ENCODE measurements at places on chromosomes 12 and 14.
A peak's percentile ranks its signal among the peaks of the same experiment; 100 is the strongest.

- DNase-seq: no peak
These were observed 37.7 kb downstream of the SYNE2 start for GRCh38 chr14:63890553-63890952.

GRCh38 chr14:89325299-89325883, 91.6 kb downstream of the FOXN3 start:
- no peak for DNase-seq

GRCh38 chr12:89464974-89465592, 59.5 kb downstream of the GALNT4 start:
- no peak for DNase-seq

- DNase-seq: no peak
These were observed 64.9 kb downstream of the NDUFA12 start for GRCh38 chr12:94938583-94938982.

GRCh38 chr12:49673446-49674317, 33.5 kb downstream of the FMNL3 start:
- peak; percentile 95 for DNase-seq

GRCh38 chr14:52267501-52268278, at the start of gene PTGDR:
Gene PTGDR (plus strand): TSS chr14:52267698. CDS start chr14:52267815, 117 bp downstream.
- DNase-seq: peak; percentile 4

- DNase-seq: no peak
These were observed 1.5 kb upstream of the SLC25A47 start for GRCh38 chr14:100321473-100322137.

DNA sequence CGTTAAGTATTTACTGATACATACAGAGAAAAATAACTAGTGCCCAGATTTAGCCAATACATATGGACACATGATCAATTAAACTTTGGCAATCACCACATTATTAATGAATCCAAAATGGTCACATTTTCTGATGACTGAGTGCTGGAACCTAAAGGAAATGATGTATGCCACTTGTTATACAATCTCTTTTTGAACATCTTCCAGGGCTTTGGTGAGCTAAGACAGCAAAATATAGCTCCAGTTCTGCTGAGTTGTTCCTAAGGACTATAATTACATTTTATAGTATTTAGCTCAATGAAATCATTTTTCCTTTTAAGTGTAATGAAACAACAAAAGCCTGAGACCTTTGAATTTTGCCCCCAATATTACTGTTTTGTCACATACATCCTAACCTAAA, 329.1 kb upstream of the ATP2B1 start:
- DNase-seq: peak; percentile 20

- no peak for DNase-seq
These were observed 51.0 kb downstream of the SPTLC2 start for GRCh38 chr14:77565289-77565993.

DNA sequence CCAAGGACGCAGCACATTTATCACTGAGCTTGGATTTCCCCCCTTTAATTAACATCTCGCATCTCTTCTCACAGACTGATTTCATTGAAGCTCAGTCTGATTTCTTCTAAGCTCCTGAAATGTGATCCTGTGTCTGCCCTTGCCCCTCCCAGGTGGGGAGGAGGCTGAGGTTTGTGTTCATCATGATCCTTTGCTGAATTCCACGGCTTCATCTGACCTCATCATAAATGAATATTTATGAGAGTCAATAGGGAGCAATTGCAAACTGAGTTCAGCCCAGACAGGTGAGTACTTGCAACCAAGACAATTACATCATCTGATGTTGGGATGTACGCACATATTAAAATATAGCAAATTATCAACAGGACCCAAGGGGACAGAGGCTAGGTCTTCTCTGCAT, 72.4 kb downstream of the MAP1LC3B2 start:
- no peak for DNase-seq

- no peak for DNase-seq
These were observed 64.5 kb downstream of the SYT1 start for GRCh38 chr12:78929075-78929418.

DNA sequence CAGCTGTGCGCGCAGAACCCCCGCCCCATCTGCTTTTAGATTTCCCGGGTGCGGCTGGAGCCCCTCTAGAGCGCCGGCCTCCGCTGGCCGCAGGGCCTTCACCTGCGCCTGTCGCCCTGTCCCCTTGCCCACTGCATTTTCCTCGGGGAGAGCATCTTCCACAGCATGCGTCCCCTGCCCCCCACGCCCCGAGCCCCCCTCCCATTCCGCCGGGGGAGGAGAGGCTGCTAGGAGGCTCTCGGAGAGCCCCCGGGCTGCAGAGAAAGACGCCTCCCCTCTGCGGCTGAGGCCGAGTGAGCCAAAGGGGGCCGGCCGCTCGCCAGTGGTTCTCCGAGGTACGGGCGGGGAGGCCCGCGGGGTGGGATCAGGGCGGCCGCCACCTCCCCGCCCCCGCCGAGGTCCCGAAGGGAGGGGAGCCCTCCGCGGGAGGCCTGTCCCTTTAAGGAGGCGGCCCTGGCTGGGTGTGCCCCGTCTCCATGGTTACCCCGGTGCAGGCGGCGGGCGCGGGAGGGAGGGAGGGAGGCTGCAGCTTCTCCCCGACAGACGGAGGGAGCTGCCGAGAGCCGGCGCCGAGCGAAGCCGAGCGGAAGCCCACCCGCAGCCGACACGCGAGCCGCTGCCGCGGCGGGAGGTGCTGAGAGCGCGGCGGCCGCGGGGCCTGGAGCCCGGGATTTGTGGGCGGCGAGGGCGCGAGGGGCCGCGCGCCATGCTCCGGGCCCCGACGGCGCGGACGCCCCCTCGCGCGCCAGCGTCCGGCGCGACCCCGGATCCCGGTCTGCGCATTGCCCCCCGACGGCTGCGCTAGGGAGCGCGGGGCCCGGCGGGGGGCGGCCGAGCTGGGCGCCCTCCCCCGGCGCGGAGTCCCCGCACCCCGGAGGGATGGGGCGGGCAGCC, at the start of gene KCNH3:
KCNH3 (plus strand) TSS at position 521 of the 894 bp plus-strand sequence. CDS start 387 bp downstream, outside the sequence.
- DNase-seq: peak; percentile 45

DNA sequence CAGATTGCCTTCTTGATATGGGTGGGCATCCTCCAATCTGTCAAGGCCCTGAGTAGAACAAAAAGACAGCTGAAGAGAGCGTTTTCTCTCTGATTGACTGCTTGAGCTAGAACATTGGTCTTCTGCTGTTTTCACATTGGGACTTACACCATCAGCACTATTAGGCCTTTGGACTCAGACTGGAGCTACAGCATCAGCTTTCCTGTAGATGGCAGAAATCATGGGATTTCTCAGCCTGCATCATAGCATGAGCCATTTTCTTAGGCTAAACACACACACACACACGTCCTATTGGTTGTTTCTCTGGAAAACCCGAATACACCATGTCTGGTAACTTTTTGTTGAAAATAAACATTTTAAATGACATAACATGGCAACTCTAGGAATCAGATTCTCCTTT, 15.8 kb upstream of the PPM1A start:
- no peak for DNase-seq

DNA sequence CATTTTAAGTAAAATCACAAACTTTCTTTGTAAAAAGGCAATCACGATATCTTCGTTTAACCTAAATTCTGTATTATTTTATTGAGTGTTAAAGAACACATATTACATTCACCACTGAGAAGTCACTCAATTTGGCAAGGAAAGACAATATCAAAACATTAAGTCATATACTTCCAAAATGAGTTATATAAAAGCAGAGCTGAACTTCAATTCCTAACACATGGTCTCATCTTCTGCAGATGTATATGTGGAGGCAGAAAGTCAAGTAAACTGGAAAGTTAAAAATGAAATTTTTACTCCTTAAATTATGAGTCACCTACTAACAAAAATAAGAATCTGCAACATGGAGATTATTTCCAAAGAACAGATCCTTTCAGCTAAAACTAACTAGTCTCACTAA, 28.7 kb downstream of the BMAL2 start:
- no peak for DNase-seq

DNA sequence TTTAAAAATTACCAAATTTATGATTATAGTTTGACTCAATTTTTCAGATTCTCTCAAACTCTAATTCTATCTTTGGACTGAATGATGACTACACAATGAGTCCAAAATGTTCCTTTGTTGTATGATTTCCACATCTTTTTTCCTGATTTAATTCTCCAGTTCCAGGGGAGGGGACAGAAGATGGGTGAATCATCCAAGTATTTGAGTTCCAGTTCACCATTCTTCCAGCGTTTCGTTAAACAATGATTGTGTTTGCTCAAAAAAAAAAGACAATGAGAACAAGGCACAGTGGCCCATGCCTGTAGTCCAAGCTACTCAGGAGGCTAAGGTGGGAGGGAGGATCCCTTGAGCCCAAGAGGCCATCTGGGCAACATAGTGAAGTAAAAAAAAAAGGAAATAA, 23.8 kb downstream of the BAZ1A start:
- no peak for DNase-seq

- DNase-seq: no peak
These were observed 544.4 kb upstream of the TMEM132C start for GRCh38 chr12:127722611-127723010.

DNA sequence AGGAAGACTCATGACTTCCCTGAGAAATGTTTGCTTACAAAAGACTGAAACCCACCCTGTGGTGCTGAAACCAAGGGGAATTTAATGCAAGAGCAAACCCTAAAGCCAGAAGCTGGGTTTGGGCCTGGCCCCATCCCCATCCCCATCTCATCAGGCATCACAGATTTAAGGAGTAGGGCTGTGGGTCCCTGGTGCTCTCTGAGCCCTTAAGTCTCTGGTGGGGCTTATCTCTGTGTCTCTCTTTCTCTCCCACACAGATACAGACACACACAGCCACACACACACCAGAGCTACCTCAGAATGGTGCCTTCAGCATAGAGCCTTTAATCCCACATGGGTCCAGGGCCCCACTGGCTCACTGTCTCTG, 237.1 kb downstream of the SLC41A2 start:
- no peak for DNase-seq

DNA sequence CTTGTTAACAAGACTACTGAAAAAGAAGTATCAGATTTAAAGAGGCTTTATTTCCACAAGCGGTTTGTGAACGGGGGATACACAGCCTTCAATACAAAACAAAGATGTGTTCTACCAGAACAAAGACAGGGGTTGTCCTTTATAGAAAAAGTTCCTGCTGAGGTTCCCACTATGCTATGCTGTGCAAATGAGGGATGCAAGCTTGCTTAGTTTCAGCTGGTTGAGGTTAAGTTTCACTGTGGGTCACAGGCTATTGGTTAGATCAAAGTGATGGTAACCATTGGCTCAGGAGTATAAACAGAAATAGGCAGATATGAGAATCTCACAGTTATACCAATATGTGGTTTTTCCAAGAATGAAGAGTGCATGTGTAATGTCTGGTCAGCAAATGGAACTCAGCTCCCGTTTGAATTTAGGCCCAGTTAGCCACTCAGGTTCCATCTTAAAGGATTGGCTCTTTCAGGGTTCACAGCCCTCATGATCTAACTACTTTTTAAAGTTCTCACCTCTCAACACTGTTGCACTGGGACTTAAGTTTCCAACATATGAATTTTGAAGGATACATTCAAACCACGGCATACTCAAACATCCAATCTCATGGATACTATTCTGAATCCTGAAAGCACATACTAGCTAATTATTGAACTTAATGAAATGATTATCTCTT, 215.4 kb upstream of the DCN start:
- no peak for DNase-seq

GRCh38 chr14:103881268-103882201, 34.2 kb upstream of the PPP1R13B start:
- no peak for DNase-seq

DNA sequence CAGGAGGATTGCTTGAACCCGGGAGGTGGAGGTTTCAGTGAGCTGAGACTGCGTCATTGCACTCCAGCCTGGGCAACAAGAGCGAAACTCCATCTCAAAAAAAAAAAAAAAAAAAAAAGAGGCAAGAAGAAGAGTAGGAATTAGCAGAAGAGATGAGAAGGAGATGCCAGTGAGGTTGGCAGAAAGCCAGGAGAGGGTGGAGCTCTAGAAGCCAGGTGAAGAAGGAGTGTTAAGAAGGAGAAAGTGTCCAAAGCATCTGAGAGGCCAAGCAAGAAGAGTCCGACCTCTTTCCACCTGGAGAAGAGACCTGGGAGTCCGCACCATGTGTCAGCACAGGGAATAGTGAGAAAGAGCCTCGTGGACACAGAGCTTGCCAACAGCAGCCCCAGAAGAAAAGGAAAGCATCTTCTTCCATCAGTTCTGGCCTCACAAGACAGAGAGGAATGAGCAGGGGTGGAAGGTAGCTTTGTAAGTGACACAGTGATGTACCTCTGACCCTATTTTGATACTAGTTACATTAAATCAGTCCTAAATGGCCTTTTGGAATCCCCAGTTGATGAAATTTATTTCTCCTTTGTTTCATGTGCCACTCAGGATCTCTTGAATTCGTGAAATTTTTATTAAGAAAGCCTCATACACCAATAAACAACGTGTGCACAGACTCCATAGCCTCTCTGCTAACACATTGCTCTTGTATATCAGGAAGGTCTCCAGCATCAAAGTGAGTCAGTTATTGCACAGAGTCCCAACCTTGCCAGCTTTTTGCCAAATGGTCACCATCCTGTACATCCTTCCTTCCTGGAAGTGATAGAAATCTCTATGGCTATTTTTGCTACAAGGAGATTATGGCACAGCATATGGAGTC, 70.6 kb downstream of the SAMD4A start:
- no peak for DNase-seq

- DNase-seq: no peak
These were observed 11.4 kb downstream of the PRORP start for GRCh38 chr14:35133542-35134328.

DNA sequence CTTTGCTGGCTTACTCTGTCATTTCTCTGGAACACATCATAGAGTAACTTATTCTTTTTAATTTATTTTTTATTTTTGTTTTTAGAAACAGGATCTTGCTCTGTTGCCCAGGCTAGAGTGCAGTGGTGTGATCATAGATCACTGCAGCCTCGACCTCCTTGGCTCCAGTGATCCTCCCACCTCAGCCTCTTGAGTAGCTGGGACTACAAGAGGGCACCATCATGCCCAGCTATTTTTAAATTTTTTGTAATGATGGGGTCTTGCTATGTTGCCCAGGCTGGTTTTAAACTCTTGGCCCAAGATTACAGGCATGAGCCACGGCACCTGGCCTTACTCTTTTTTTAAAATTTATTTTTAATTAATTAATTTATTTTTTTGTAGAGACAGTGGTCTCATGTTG, 32.2 kb upstream of the RD3L start:
- DNase-seq: no peak

- no peak for DNase-seq
These were observed 579.4 kb downstream of the ALG10 start for GRCh38 chr12:34601689-34602088.

DNA sequence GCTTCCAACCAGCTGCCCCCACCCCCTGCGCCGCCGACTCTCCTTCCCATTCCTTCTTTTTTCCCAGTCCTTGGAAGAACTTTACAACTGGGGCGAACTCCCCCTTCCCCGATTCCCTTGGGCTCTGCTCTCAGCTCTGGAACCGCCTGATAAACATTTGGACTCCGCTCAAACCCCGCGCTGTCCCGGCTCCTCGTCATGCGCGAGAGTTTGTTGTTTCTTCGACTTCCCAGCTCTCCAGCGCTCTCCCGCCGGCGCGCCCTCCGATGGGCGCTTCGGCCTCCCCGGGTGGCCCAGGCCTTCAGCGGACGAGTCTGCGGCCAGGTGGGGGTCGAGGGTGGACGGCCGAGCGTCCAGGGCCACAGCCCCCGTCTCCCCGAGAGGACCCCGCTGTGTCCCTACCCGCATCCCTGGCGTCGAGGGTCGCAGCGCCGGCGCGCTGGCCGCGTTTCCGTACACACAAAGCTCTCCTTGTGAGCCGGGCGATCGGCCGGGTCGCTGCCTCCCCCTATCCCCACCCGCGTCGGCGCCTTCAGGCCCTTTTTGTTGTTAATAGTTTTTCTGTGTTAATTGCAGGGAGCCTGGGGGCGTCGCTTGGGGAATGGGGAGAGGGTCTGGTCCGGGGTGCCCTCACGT, 847 bp downstream of the MMP14 start:
- peak; percentile 53 for DNase-seq

GRCh38 chr12:93166541-93167307, 211.0 kb upstream of the NUDT4 start:
- DNase-seq: no peak
